Right lobe of liver (tissue), 6 donors: ENCODE measurements at places on chromosomes 5 and 9.

- no peaks in the 10 kb centered on the region for H3K27me3 ChIP-seq
- H3K27ac ChIP-seq = no peak overlapping the region
- no peak for DNase-seq
- no peak overlapping the region for H3K4me3 ChIP-seq
Measured at GRCh38 chr9:27227192-27227591, 69.8 kb downstream of the EQTN start.

GRCh38 chr9:109549386-109549785, 51.3 kb upstream of the PTPN3 start:
- H3K27me3 ChIP-seq = no peaks in the 10 kb centered on the region
- H3K4me1 ChIP-seq = no peaks in the 10 kb centered on the region

DNA sequence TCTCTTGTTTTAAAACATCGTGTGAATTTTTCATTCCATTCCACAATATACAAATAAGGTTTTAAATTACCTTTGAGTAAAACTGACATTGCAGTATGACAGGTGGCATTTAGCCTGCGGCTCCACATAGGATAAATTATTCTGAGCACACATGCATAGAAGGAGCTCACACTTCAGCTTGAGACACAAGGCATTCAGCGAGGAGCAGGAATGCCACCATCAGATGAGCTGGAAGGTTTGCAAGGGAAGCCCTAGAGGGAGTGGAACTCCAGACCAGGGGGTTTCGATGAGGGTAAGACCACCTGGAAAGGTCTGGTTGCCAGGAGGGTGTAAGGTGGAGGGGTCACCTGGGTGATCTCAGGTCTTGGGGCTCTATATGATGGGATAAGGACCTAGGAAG, 259.0 kb upstream of the ADRA1B start:
- H3K4me3 ChIP-seq = no peak overlapping the region
- no peaks in the 10 kb centered on the region for H3K4me1 ChIP-seq
- no peak for DNase-seq
- no peak overlapping the region for H3K27ac ChIP-seq
- H3K36me3 ChIP-seq = no peaks in the 10 kb centered on the region

- no peaks in the 10 kb centered on the region for H3K27me3 ChIP-seq
- H3K36me3 ChIP-seq = no peaks in the 10 kb centered on the region
- H3K4me1 ChIP-seq = peaks cover 15% of the 10 kb centered on the region
- no peak for DNase-seq
- H3K27ac ChIP-seq = no peak overlapping the region
Measured at GRCh38 chr9:77953590-77953989, 78.0 kb downstream of the GNAQ start.

DNA sequence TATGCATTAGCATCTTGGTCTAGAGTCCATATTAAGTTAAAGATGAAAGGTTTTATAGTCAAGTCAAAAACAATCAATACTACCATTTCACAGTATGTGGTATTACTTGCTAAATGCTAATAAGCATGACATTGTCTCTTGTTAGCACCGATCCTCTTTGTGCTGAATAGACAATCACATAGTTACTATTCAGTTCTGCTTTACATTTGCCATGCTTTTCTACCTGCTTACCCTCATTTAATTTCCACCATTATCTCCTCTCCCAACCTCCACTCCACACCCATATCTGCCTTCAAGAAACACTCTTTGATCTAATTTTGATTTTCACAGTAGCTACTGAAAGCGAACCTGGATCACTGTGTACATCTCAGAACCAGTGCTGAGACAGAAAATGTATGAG, 16.8 kb downstream of the MEGF9 start:
- no peak overlapping the region for H3K4me3 ChIP-seq
- H3K36me3 ChIP-seq = no peaks in the 10 kb centered on the region
